ENCODE measurements at places on chromosomes 2 and 18.

- no peak for DNase-seq
These were observed 62.6 kb downstream of the SLC40A1 start for GRCh38 chr2:189517847-189518535.

GRCh38 chr18:77039196-77040130 is 93.1 kb downstream of the MBP start:
- no peak for DNase-seq

DNA sequence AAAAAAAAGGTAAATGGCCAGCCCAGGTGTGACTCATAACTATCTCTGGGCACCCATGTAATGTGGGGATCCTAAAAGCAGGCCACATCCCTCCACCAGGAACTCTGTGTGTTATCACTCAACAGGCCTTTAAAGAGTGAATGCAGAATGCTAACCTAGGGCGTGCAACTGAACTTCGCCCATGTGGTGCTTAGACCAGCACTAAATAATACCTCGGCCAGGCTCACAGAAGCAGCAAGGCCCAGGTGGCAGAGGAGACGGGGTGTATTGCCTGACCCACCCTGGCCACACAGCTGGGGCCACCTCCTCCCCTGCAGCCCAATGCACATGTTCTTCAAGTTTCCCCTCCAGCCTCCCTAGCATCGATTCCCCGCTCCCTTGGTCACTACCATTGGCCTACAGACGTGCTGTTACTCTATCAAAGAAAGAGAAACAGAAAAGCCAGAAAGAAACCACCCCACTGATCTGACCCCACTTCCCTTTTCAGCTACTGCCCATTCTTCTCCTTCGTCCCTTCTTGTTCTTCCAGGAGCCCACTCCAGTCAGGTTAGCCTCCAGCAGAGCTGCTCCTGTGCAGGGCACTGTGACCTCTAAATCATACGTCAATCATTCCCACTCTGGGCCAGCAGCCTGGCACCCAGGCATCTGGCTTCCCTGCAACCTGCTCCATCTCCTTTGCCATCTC is 22.0 kb downstream of the FAM178B start:
- DNase-seq = no peak

- DNase-seq = no peak
These were observed 85.1 kb downstream of the UBE2E3 start for GRCh38 chr2:181065458-181065857.

DNA sequence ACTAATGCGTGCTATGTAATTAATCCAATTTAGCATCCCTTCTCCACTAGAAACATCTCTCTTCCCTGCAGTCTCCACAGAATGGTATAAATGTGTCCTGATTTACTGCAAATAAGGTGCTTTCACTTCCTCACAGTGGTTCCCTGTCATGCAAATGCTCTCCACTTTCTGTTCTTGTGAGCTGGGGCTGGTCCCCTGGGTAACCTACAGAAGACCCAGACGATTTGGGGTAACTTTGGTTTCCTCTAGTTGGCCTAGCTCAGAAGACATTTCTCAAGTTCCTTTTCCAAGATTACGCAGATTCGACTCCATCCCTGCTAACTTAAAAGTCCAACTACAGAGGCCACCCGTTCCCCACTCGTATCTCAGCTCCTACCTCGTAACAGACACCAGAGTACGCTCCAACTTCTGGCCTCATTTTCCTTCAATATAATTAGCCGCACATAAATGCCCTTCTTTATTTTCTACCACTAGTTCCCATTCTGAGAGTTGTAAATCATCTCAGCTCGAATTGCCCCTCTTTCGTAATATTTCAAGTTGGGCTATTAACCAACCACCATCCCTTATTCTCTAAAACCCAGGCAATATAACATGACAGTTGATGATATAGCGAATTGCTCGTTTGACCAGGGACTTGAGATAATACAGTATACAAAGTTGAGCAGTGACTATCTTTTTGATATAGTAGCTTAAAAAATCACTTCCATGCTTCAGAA is 28.8 kb upstream of the NEDD4L start:
- no peak for DNase-seq

DNA sequence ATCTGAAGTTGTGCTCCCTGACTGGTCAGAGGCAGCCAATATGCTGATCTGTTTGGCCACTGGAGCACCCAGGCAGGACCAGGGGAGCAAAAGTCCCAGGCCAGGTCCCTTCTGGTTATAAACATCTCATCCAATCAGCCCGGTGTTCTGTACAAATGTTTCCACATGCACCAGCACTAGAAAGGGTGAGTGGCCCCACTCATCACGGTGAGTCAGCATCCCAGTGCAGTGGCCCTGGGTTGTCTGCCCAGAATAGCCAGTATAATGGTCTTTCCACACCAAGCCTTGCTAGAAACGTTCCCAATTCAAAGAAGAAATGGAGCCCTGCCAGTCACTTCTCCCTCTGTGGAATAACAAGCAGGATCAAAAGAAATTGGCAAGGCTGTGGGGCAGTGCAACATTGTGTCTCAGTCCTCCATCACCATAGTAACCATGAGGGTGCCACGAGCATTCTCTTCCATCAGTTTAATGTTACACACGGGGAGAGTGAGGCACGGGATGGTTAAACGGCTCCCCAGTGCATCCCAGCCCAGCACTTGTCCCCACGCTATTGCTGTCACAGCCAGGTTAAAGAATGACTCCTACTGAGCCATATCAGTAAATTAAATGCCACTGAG is 174.9 kb downstream of the SEPTIN10 start:
- DNase-seq = no peak

DNA sequence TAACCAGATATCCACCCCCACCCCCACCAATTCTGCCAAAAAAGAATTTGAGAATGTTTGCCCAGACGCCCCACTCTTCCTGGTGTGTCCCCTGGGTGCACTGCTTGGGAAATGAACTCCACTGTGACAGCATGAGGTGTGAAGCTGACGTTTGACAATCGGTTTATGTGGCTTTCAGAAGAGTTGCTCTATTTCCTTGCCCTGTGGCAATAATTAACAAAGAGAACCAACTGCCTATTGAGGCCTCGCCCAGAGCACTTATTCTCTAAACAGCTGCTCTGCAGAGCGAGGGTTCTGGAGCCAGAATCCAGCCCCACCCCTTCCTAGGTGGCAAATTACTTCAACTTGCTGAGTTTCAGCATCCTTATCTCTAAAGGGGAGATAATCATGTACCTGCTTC is 115.8 kb upstream of the SIX3 start:
- DNase-seq = no peak

- DNase-seq = no peak
These were observed 49.4 kb upstream of the CDCA7 start for GRCh38 chr2:173305303-173305702.

DNA sequence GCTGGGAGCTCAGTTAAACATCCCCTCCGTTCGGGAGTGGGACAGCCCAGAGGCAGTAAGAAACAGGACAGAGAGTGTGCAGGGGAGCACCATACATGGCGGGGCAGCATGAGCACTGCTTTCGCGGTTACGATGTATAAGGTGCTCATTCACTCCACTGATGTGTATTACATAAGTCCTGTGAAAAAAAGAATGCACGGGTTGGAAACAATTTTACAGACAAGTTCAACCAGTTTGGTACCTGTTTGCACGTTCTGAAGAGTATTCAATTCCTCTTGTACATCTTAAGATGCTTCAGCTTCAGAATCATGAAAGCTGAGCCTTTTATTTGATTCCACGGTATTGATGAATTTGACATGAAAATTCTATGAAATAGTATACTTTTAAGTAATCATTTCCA is 97.8 kb upstream of the NETO1 start:
- DNase-seq = no peak

DNA sequence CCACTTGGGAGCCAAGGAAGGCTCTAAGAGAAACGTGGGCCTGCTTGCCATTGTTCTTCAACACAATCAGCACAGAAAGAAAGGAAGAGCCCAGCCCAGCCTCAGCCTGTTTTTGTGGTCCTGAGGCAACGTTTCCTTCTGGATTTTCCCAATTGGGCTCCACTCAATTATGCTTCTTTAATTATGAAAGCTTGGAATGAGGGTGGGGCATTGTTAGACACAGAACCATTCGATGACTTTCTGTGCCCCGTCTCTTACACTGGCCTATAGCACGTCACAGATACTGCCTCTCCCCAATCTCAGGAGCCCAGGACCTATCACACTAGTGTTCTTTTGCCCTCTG is 207.4 kb downstream of the ZFP36L2 start:
- no peak for DNase-seq

DNA sequence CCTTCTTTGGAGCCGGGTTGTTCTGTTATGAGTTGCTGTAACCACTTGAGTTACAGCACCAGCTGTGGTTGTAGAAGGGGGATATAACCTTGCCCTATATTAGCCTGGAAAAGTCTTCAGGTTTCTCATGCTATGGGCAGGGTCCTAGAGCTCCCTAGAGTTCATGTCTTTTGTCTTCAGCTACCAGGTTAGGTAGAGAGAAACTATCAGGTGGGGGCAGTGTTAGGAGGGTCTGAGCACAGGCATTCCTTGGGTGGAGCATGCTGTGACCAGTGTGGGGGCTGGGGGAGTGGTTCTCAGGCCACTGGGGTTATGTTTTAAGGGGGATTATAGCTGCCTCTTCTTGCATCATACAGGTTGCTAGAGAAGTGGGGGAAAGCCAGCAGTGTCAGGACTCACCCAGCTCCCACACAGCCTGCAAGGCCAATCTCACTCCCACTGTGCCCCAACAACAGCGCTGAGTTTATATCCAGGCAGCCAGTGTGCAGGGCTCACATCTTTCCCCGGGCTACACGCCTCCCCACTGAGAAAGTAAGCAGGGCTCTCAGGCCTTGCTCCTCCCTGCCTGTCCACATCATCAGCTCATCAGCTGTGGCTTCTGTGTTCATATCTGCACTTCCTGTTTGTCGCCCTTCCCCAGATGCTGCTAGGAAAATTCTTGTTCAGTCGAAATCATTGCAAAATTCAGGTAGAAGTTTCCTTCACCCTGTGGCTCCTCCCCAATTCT is 133.8 kb upstream of the NRXN1 start:
- no peak for DNase-seq

DNA sequence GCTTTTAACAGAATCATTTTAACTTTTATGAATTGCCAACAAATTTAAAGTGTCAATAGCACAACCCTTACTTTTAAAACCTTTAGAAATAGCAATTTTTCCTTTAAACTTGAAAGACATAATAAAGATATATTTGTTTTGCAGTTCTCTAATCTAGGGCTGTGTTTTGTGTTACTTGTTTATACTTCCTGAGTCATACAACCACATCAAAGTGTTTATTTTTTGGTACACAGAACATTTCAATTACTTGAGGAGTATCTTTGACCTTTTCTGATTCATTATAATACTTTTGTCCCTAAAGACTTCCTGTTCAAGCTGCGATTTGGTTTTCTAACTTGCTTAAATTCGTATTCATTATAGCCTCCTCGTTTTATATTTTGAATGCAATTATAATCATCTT is 21.8 kb downstream of the TYW5 start:
- no peak for DNase-seq

Data from activated CD4-positive, alpha-beta T cell treated with anti-CD3 and anti-CD28 coated beads, Interleukin-2, Interleukin-4, amounts not matched to agents 100 ng/mL and 50 ng/mL, durations not matched to agents 16 hours and 8 hours (primary cell).